ENCODE measurements at places on chromosomes 7 and 10.
A peak's percentile ranks its signal among the peaks of the same experiment; 100 is the strongest.

DNA sequence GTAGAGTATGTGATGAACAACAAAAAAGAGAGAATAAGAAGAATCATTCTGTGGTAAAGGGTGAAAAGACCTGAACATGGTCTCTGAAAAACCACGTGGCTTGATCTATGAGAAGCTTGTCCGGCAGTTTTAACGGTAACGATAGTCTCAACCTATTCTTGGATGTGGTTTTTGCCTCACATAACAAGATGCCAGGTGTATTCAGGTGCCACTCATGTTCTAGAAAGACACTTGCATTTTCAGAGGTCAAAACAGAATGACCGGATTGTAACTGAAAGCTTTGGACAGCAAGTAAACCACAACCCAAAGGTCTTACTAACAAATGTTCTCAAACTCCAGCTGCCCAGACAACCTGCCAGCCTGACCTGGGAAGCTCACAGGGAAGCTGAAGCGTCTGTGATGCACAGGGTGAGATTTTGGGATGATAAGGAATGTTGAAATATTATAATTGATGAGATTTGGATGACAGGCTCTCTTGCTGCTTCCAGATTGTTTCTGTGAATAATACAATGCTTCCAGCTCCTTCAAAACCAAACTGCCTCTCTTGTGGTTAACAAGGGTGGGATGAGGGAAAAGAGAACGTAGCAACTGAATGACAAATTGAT lies 137.4 kb upstream of the GRB10 start:
- no peak for DNase-seq

GRCh38 chr10:31930023-31930751 lies 1.6 kb upstream of the ARHGAP12 start:
- no peak for DNase-seq

DNA sequence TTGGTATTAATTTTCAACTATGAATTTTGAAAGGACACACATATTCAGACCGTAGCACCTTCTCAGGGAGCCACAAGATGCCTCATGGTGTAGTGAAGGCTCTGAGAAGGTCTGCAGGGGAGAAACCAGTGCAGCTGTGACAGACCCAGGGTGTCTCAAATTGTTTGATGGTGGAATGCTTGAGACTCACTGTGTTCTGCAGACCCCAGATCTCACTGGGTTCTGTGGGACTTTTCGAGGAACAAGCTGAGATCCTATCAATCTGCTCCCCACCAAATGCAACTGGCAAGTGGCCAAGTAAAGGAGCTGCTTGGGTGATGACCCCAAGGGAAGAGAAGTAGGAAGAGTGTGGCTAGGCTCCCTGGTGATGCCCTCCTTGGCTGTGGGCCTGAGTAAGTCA lies 130.5 kb upstream of the UNC5B start:
- DNase-seq, result no peak

- DNase-seq, result peak; percentile 41
Observed at GRCh38 chr7:127391591-127392181, 822 bp downstream of the ZNF800 start.

- DNase-seq, result no peak
Observed at GRCh38 chr7:30159698-30160143, 24.9 kb downstream of the MTURN start.

- DNase-seq, result no peak
Observed at GRCh38 chr7:22582863-22583622, 83.1 kb upstream of the STEAP1B start.

DNA sequence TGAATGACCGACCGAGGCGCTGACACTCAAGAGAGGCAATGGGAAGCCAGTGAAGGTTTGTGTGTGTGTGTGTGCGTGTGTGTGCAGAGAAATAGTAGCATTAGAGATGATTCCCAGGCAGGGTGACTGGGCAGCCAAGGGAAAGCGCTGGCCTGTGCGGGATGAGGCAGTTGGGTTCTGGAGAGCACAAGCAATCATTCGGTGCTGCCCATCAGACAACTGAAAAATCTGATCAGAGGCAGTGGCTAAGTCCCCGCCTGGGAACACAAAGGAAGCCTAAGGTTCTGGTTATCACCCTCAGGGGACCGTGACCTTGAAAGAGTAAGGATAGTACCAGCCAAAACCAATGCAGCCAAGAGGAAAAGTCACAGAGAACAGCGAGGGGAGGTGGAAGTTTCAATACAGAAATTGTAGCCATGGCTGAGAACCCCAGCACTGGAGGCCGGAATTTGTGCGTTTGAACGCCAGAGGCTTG lies 868 bp upstream of the PDCD4 start:
- DNase-seq, result no peak

GRCh38 chr10:121592155-121592890 lies 5.9 kb downstream of the FGFR2 start:
- no peak for DNase-seq

DNA sequence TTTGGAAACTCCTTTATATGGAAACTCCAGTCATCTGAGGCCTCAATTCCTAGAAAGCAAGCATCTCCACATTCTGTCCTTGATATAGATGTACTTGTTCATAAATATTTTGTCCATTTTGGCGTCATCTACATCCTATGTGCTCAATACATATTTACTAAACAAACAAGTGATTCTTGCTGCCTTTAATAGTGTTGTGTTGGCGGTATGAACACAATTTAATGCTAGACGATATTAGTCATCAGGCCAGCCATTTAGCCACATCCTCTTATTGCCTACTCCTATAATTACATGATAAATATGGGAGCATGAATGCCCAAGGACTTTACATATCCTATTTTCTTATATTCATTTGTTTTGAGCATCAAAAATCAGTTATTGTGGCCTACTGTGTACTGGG lies 18.5 kb upstream of the IFRD1 start:
- DNase-seq, result no peak

DNA sequence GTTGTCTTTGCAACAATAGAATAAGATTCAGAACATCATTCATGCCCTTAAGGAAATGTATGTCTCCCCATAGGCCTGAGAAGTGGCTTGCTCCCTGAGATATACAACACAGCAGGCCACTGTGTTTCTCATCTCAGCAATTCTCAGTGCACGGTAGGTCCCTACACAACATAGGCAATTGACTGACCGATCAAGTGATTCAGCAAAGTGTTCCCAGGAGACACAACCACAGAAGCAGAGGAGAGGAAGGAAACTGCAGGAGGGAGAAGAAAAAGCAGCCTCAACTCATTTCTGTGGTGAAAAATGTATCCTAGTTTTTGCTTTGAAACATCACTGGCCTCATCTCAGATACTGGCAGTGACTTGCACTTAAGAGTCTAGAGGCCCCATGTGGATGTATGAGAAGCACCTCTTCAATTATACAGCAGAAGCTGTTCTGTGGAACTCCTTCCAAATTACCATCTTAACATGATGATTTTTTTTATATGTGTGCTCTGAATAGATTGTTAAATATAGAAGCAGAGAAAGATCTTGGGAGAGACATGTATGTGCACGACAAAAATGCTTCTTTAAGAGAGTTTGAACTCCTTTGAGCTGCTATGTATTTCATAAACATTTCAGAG lies 306.8 kb downstream of the XPNPEP1 start:
- DNase-seq, result no peak

GRCh38 chr10:110052916-110053315 lies 45.1 kb downstream of the ADD3 start:
- no peak for DNase-seq

DNA sequence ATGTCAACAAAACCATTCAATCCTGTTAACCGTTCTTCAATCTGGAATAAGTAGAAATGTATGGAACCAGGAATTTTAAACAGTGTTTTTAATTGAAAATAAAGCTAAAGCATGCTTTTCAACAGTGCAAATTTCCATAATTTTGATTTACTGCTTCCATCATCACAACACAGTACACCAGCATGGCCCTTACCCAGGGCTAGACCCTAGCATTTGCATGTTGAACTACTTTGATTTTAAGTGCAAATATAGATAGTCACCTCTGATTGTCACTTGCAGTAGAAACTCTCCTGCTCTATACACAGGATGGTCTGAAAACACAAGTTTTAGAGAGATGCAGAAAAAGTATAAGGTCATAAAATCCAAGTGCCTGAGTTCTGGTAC lies 12.1 kb downstream of the SKIDA1 start:
- DNase-seq, result no peak

DNA sequence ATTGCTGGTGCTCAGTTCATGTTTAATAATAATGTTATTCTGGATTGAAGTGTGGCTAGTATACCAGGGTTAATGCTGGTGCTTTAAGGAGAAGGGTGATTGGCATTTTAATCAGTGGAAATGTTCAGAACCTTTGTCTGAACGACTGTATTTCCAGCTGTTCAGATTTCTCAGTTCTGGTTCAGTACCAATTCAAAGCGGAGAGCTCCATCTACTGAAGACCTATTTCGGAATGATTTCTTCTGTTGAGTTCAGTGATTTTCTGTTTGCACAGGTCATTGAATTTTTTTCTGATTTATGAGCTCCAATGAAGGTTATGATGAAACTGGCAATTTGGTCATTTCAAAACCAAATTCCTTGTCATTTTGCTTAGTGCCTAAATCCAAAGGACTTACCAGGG lies 160.1 kb downstream of the EXOC4 start:
- no peak for DNase-seq
